ENCODE measurements at places on chromosomes 13 and 19.

DNA sequence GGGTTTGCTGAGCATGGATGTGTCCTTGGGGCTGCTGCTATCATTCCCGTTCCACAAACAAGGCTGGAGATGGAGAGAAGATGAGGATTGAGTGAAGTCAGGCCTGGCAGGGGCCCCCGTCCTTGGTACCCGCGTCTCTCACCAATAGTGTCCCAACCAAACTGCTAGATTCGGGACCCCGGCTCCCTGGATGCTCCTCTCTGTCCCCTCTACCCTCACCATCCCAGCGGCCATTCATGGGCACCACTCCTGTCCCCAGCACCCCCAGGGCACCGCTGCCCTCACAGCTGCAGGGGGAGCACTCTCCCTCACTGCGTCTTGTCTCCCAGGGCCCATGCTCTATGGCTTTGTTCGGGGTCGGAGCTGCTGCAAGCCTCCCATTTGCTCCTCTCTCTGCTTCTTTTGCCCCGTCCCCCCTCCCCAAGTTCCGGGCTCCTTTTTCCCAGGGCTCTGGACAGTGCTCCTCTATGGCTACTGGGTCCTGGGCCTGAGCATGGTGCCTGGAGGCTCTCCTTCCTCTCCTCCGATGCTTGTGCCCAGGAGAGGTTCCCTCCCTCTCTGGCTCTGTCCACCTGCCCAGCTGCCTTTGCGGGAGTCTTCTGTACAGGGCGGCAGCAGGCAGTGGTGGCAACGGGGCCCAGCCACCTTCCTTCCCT, 219.5 kb downstream of the TEX29 start:
- no peak for DNase-seq

GRCh38 chr13:44498969-44499368, 77.2 kb downstream of the TSC22D1 start:
- no peak for DNase-seq

GRCh38 chr13:43389983-43390382, 366.6 kb downstream of the DNAJC15 start:
- peak; percentile 9 for DNase-seq

GRCh38 chr19:41911889-41912731, 16.1 kb downstream of the ERFL start:
- no peak for DNase-seq

- no peak for DNase-seq
These were observed 15.0 kb downstream of the BICRA start for GRCh38 chr19:47623921-47624391.

DNA sequence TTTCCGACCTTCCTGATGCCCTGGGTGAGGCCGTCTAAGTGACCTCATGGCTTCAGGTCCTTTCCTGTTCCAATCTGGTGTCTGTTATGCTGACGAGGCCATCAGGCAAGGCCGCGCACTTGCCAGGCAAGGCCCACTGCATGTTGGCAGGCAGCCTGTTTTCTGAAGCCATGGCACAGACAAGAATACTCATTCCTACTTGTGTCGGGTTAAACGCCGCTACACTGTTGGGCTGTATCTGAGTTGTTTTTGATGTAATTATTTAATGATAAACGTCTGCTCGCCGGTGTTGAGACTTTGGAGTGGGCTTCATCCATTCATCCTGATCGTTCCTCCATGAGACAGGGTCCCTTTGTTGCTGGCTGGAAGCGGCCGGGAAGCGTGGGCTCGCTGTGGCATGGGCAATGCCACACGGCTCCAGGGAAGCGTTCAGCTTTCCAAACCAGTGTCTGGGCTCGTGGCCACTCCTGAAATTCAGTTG, 92.1 kb downstream of the ATP11A start:
- peak; percentile 6 for DNase-seq
